Panc1 (cell line): ENCODE measurements at places on chromosomes 12 and 14. TPM values are rescaled to one million over a fixed set of nuclear protein-coding genes. Genes with fewer than 3 reads are reported as not detected.

DNA sequence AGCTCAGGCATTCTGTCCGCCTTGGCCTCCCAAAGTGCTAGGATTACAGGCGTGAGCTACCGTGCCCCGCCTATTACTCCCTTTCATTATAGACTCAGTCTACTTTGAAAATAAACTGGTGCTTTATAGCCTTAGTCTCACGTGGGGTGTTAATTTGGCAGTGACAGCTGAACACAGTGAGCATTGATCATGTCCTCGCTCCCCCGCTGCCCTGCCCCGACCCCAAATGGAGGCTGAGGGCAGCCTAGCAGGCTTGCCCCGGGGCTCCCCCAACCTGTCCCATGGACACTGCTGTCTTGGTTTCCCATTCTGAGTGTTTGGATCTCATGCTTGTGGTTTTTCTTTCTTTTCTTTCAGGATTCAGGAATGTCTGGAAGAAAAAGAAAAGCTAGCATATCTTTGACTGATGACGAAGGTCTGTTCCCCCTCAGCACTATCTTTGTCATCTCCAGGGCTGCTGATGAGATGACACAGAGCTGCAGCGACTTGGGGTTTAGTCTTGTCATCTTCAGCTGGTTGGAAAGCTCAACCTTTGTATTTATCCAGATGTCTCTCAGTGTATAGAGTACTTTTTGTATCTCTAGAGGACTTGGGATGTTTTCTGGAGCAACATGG, 42.2 kb downstream of the EP400 start:
- DNase-seq: no peak

DNA sequence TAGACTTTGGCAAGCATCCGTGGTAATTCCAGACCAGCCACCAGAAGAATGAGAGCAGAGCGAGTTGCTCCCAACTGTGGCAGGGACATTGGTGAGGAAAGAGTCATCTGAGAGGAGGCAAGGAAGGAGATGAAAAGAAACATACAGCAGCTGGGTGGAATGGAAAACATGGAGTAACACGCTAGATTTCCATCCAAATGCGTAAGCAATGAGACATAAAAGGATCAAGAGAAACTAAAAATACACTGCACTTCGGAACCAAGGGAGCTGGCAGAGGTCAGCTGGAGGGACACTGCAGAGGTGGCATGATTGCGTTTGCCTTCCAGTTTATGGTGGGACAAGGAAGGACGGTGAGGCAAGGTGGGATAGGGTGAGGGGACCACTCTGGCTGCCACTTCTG, 82.9 kb downstream of the DDX51 start:
- DNase-seq: no peak

DNA sequence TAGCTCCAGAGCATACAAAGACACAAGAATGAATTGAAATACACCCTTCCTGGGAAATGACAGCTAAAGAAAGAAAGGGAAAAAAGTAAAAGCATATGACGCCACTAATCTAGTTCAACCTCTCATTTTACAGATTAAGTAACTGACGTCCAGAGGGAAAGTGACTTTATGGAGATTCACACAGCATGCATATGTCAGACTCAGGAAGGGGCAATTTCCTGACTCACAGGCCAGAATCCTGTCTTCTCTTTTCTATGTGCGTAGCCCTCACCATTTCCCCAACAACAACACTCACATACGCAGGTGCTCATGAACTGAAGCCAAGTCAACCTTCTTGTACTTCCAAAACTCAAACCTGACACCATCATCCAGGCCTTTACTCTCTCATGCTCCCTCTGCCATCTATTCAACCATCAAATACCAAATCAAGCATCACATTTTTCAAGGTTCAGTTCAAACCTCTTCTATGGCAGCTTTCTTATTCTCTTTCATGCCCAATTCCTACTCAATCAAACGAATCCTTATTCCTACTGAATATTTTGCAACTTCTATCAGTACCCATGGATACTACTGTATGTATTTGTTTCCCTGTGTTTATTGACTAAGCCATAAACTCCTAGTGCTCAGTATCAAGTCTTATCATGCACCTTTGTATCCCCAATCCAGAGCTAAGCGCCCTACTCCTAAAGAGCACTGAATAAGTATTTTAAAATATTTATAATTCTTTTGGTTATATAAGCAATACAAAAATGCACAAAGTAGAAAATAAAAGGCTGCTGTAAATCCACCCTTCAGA, 52.8 kb downstream of the STXBP6 start:
- no peak for DNase-seq

- no peak for DNase-seq
These were observed 18.1 kb downstream of the CEP170B start for GRCh38 chr14:104882991-104883660.

- no peak for DNase-seq
These were observed 69.8 kb downstream of the MAP1LC3B2 start for GRCh38 chr12:116628989-116629388.

DNA sequence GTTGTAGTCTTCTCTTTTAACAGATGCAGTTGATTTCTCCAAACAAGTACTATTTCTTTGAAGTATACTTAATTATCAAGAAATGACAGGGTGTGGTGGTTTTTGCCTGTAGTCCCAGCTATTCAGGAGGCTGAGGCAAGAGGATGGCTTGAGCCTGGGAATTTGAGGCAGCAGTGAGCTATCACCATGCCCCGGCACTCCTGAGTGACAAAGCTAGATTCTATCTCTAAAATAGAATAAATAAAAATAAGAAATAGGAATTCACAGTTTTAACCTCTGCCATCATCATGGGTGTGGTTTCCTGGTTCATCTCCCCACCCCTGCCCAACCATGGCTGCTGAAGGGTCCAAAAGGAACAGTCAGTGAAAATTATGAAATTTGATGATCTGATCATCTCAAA, 290.2 kb upstream of the FLRT2 start:
- no peak for DNase-seq

DNA sequence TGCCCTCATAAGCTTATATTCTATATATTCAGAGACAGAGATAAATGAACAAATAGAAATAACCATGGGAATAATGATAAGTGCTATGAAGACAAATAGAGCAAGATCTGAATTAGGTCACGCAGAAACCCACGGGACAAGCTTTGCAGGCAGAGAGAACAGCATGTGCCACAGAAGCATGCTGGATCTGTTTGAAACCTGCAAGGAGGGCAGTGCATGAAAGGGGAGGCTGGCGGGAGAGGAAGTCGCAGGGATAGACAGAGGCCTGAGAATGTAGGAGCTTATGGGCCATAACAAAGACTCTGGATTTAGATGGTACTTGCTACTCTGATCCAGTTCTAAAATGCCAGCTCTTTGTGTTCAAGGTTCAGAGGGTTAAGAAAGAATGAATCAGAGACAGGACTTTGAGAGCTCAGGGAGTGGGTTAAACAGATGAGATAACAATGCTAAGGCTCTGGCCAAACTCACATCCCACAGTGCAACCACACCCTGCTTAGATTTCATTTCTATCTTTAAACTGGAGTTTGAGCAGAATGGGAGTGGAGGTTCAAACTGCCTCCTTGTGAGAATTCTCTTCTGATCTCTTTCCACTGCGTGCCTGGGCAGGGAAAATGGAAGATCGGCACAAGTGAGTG, 49.2 kb upstream of the PPP1R12A start:
- no peak for DNase-seq

GRCh38 chr12:109214131-109214530, 95.0 kb downstream of the FOXN4 start:
- DNase-seq: no peak

The IL23A gene
- total RNA-seq: 0.41 TPM

The WDR20 gene
- total RNA-seq: 20.2 TPM

The ZDHHC22 gene
- total RNA-seq: 0.46 TPM

The CDH24 gene
- total RNA-seq: 9.0 TPM

The SDR9C7 gene
- not detected for total RNA-seq
